ENCODE measurements at places on chromosomes 4 and X. TPM values are rescaled to one million over a fixed set of nuclear protein-coding genes. Genes with fewer than 3 reads are reported as not detected.

Gene XAGE2
- 0.81 TPM for total RNA-seq

Gene PABPC1L2B
- total RNA-seq: not detected

DNA sequence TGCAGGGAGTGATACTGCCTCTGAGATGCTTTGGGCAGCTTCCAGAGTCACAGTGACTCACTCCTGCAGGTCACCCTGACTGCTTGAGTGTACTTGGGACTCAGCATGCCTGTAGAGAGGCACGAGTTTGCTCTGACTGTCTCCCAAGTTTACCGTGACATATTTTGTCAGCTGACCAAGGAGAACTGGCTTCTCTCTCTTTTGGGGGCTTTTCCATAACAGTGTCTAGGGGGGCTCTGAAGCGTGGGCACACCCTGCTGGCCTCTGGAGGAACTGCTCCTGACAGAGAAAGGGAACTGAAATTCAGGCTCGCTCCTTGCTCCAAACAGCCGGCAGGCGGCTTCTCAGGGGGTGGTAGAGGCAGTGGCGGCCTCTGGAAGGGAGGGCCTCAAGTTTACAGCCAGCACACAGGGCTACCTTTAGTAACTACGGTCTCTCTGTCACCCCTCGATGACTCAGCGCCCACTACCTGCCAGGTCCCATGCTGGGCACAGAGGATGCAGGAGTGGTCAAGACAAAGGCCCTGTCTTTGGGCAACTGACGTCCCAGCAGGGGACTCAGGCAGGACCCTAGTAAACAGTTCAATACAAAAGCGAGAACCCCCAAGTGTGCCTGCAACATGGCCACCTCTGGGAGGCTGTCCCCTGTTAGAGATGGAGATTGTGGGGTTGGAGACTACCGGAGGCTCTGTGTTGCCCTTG, 17.8 kb downstream of the ZNF185 start:
- H3K36me3 ChIP-seq: no peaks in the 10 kb centered on the region
- H3K4me3 ChIP-seq: no peak overlapping the region

DNA sequence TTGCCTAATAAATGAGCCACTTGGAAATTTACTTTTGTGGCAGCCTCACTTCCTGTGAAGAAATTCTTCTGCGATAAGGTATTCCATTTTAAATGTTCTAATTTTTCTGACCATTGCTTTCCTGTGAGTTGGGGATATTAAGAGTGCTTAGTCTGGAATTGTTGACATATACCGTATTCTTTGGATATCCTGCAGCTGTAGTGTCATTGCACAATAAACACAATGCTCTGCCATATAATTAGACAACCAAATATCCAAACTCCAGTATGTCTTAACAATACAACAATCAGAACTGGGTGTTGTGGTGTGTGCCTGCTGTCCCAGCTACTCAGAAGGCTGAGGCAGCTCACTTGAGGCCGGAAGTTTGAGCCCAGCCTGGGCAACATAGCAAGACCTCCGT, 99.4 kb downstream of the LUZP4 start:
- H3K4me1 ChIP-seq: no peaks in the 10 kb centered on the region
- H3K36me3 ChIP-seq: no peaks in the 10 kb centered on the region
- no peaks in the 10 kb centered on the region for H3K27me3 ChIP-seq
